Cortex of kidney (tissue), 1 donor: ENCODE measurements at places on chromosomes 2 and 18.

DNA sequence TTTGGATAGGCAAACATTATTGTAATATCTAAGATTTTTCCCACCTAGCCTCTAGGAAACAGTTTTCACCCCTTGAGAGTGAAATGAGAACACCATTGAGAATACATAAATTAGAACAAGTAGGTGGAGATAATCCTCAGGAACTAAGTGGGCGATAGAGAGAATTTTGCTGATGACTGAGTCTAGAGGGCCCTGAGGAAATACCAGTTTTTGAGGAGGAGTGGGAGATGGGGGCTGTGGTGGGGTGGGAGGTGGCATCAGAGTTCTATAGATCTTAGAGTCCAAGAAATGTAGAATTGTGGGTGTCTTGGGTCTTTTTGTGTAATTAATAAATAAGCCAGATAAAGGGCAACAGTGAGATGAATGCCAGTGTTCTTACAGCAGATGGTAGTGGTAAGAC, 11.8 kb downstream of the NCAPH start:
- no peak for DNase-seq

GRCh38 chr2:199760574-199760973, 90.4 kb downstream of the FTCDNL1 start:
- no peak for DNase-seq

DNA sequence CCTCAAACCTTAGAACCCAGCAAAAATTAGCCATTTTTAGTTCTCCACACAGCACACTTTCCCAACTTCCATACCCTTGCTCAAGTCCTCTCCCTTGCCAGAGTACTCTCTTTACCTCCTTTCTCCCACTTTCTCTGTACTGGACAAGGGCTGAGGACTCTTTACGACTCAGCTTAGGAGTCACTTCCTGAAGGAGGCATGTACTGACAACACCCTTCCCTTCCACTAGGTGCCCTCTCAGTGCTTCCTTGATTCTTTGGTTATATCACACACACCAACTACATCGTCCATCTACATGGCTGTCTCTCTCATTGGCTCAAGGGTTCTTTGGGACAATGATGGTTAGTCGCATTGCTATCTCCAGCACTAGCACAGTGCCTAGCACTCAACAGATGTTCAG, 5.2 kb upstream of the C18orf63 start:
- no peak for DNase-seq

GRCh38 chr2:31522786-31523185, 58.0 kb downstream of the SRD5A2 start:
- DNase-seq: no peak

DNA sequence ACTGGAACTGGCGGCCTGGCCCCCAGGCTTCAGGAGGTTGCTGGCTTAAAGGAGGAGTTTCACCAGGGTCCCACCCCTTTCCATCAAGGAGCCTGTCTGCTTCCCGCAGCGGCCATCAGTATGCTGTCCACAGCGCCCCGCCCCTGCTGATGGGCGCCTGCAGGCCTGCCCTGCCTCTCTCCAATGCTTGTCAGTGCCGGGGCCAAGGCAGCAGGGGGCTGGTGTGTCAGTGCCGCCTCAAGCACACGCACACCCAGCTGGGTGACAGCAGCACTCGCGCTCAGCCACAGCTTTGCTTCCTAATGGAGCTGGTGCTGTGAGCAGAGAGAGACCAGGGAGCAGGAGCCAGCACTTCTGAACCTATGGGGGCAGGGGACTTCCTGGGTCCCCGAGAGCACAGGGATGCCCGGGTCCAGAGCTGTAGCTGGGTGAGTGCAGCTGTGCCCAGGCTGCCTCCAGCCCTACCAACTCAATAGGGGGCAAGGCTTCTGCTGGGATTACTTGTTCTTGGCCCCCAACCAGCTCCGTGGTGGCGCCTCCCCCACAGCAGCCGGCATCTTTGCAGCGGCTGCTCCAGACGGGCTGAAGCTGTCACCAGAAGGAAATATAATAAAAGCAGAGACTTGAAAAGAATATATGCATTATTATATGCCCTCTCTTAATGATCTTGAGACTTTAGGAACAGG, 377.2 kb upstream of the LRATD1 start:
- no peak for DNase-seq

DNA sequence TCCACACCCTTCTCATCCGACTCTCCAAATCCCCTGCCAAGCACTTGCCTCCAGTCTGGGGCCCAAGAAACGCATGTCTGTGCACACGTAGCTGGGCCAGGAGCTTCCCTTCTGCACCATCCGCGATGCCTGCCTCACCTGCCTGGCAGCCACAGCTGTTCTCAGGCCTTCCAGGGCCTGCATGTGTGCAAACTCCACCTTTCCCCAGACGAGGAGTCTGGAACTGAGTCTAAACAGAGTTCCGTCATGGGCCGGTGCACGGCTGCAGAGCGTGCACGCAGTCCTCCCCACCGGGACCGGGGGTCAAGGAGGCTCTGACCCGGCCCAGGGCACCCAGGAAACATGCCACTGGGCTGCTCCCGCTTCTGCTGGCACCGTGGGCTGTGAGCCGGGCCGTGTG, 66.8 kb upstream of the SALL3 start:
- DNase-seq: no peak

DNA sequence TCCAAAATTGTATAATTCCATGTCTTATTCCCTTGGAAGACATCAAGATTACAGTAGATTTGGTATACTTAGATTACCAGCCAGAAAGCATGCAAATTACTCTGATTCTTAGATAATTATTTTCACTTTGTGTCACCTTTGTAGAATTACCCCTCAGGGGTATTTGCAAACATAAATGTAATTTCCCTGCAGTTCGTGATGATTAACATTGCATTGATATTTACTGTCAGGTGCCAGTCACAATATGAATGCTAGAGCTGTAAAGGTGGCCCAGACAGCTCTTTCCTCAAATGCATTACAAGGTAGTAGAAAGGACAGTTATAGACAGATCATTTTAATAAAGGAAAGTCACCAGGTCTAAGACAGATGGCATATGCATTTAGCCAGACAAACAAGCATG, 1537.5 kb upstream of the PIK3C3 start:
- no peak for DNase-seq

DNA sequence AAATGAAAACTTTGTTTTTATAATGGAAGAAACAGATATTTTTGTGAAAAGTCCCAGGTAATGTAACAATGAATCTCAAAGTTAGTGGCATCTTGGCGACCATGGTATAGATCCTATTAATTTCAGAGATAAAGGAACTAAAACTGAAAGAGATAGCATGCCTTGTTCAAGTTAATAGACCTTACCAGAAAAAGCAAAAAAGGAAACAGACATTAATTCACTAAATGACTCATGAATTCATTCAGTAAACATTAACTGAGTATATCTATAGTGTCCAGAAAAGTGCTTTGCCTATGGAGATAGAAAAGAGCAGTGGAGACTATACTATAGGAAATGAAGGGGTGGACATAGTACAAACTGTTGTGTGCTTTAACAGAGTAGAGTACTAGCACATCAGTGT, 763.3 kb downstream of the TRIB2 start:
- DNase-seq: no peak

- DNase-seq: no peak
Observed at GRCh38 chr2:26187114-26187513, 14.2 kb downstream of the GAREM2 start.

- peak; percentile 98 for DNase-seq
Observed at GRCh38 chr18:12376754-12377555, at the start of gene AFG3L2. Gene AFG3L2 (minus strand): TSS chr18:12377227. CDS start chr18:12377082, 145 bp downstream.

DNA sequence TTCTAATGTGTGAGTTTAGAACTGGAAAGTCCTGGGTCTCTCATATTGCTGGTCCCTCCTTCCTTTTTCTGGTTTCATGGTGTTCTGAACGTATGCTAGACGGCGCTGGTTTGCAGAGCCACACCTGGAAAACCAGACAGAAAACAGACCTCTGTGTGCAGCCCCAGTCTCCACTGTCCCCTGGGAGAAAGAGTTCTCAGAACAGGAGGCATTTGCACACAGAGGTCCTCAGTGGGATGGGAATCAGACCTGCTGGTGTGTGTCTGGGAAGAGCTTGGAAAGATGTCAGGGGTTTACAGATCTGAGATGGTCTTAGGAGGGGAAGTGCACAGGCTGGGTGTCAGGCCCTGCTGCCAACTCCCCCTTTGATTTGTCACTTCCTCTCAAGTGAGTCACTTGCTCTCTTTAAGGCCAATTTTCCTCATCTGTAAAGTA, 14.9 kb upstream of the MBP start:
- no peak for DNase-seq

DNA sequence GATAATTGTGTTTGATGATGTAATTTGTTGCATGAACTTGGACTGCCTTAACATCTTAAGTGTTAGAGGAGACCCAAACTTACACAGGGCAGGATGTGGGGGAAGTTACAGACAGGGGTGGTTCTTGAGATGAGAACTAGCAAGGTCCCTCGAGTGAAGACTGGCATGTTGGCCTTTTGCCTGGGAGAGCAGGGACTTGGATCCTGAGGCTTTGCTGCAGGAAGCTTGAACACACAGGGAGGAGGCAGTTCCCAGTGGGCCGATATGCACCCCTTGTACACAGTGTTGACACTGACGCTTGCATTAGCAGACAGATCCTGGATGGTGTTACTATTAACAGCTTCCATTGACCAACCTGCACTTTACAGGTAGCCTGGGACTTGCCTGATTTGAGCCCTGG, 47.5 kb downstream of the CHRNA1 start:
- DNase-seq: no peak

DNA sequence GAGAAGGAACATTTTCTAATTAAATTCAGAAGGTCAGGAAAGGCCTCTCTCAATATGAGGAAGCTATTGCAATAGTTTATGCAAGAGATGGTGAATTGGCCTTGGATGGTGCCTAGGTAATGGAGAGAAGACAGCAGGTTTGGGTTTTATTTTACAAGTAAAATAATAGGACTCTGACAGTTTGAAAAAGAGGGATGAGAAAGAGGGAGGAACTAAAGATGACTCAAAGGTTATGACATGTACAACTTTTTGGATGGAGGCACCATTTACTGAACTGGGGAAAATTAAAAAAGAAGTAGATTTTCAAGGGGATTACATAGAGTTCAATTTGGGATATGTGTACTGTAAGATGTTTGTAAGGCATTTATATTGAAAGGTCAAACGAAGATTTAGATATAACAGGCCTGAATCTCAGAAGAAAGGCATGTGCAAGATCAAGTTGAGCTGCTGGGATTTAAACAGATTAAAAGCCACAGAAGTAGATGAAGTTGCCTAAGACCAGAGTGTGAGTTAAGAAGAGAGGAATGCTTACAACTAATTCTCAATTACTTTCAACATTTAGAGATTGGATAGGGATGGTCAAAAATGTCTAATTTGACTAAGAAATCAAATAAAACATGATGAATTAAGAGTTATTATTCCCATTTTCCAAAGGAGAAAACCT, 12.3 kb upstream of the ASNSD1 start:
- DNase-seq: no peak

- DNase-seq: no peak
Observed at GRCh38 chr2:33475224-33476130, 972 bp upstream of the RASGRP3 start.

GRCh38 chr18:29383311-29384273, 1206.7 kb upstream of the CDH2 start:
- DNase-seq: no peak

DNA sequence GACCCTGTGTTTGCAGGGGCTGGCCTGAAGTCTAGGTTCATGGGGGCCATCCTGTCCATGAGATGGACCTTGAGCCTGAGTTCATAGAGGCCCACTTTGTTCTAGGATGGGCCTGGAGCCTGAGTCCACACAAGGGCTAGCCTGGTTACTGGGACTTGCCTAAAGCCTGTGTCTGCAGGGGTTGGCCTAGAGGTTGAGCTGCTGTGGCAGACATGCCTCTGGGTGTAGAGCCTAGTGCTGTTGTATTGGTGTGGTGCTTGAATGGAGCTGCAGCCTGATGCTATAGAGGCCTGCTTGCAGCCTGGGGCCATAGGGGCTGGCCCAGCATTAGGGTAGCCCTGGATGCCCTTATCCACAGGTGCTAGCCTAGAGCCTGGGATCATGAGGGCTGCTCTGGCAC, 23.9 kb upstream of the RASGRP3 start:
- DNase-seq: no peak

- no peak for DNase-seq
Observed at GRCh38 chr2:173192071-173192470, 116.4 kb downstream of the MAP3K20 start.

DNA sequence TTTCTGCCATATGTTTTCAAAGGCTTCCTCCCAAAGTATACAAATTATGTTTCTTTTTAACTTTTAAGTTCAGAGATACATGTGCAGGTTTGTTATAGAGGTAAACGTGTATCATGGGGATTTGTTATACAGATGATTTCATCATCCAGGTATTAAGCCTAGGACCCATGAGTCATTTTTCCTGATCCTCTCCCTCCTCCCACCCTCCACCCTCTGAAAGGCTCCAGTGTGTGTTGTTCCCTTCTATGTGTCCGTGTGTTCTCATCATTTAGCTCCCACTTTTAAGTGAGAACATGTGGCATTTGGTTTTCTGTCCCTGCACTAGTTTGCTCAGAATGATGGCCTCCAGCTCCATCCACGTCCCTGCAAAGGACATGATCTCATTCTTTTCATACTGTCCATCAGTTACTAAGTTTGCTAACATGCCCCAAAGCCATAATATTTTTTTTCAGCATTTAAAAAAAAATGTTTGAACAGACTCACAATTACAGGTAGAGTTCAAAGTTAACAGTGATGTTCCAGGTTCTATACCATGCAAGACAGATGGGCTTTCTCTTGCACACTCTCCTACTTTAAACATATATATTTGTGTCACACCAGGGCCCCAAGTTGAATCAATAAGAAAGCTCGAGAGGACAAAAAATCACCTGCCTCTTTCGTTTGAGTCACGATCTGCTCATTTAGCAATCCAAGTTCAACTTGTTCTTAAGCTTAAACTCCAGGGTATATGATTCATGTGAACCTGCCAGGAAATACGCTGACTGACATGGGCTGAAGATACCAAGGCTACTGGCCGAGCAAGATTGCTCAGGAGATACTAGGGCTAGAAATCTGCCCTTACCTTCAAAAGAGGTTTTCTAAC, 77.6 kb downstream of the AP1S3 start:
- no peak for DNase-seq

- DNase-seq: no peak
Observed at GRCh38 chr18:75122334-75122958, 86.5 kb downstream of the PTGR3 start.

GRCh38 chr2:30986231-30986580, 152.0 kb downstream of the GALNT14 start:
- DNase-seq: no peak

GRCh38 chr18:7856733-7857132, 289.6 kb downstream of the PTPRM start:
- no peak for DNase-seq

- no peak for DNase-seq
Observed at GRCh38 chr2:96574364-96574763, 37.8 kb downstream of the ARID5A start.

GRCh38 chr2:101817481-101817880, 120.0 kb downstream of the MAP4K4 start:
- no peak for DNase-seq

DNA sequence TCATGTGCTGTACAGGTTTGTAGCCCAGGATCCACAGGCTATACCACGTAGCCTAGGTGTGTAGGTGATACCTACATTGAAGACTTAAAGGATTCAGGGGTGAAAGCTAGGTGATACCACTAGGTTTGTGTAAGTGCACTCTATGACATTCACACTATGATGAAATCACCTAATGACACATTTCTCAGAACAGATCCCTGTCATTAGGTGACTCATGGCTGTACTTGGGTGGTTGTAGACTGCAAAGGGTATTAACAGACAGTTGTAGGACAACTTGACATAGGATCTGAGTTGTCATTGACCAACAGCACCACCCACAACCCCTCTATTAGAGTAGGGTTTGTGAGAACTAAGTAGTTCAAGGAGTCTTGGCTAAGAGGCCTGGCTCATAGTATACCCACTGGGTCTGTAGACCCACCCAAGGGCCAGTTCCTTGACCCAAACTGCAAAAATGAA, 27.7 kb upstream of the SMCHD1 start:
- DNase-seq: no peak

- DNase-seq: no peak
Observed at GRCh38 chr18:10258836-10259474, 195.5 kb upstream of the APCDD1 start.
